ENCODE measurements at places on chromosomes 4 and X.

GRCh38 chrX:66654411-66654810 is 15.5 kb upstream of the EDA2R start:
- no peak for DNase-seq

DNA sequence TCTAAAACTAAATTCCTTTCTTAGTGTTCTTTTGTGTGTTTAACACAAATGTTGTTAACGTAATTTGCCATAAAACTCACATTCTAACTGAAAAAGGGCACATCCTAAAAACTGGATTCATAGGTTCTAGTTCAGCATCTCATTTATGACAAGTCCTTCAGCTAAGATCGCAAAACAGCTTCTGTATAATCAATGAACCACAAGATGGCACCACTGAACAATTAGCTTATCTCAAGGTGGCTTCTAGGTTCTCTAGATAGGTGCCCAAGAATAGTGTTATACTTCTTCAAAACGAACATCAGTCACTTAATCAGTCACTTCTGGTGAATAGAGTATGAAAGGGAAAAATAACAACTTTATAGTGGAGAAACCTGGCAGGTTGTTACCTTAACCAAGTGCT is 54.3 kb downstream of the NRK start:
- DNase-seq, result no peak

- no peak for DNase-seq
Measured at GRCh38 chrX:148612431-148612830, 112.0 kb downstream of the AFF2 start.

DNA sequence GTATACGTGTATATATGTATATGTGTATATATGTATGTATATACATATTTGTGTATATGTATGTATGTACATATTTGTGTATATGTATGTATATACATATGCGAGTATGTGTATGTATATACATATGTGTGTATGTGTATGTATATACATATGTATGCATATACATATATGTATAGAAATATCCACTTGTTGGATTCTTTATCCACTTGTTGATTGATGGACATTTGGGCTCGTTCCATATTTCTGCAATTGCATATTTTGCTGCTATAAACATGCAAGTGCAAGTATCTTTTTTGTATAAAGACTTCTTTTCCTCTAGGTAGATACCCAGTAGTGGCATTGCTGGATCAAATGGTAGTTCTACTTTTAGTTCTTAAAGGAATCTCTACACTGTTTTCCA is 25.5 kb upstream of the NHSL2 start:
- no peak for DNase-seq

- DNase-seq, result no peak
Measured at GRCh38 chr4:185471235-185472102, at the start of gene CCDC110. TSS of gene CCDC110 (minus strand) at chr4:185471733. CDS start at chr4:185471683, 50 bp downstream.

DNA sequence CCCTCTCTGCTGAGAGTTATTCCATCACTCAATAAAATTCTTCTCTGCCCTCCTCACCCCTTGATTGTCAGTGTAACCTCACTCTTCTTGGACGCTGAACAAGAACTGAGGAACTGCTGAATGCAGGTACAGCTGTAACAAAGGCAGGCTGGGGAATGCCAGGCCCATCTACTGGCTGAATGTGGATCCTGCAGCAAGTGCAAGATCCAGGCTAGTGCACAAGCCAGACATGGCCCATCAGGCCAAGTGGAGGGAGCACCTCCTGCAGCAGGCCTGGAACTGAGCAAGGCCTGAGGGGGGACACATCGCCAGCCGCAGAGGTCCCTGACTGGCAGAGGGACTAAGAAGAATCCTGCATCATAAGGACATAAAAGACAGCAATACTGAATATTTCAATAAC is 411.8 kb upstream of the PCDH10 start:
- no peak for DNase-seq

DNA sequence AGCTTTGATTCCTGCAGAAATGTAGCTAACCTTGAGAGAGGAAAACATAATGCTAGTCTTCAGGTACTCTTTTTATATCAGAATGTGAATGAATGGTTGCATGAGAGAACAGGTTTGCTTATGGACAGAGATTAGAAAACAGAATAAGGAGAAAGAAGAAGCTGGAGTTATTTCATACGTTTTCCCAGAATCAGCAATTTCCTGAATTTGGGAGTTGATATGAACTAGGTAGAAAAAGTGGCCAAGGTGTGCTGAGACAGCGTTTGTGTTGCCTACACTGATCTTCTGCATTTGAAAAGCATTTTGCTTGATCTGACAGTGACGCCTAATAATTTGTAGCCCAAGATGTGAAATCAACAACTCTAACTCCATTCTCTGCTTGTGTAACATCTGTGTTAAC is 12.5 kb downstream of the GABRB1 start:
- no peak for DNase-seq

DNA sequence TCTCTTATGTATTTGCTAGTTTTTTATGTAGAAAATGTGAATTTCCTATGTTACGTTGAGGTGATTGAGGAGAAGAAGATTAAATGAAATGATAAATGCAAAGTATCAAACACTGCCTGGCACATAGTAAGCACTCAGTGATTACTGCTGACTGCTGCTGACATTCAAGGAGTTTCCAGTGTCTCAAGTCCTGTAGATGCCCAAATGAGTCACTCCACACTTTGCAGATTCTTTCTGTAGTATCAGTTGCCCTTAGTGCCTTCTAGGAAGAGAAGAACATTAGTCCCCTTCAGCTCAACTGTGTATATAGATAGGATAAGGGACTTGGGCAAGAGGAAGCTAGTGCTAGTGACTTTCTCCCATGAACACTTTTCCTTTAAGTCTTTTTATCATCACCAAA is 240.5 kb upstream of the TEX13A start:
- no peak for DNase-seq

GRCh38 chrX:38726612-38727011 is 74.6 kb upstream of the MID1IP1 start:
- no peak for DNase-seq

DNA sequence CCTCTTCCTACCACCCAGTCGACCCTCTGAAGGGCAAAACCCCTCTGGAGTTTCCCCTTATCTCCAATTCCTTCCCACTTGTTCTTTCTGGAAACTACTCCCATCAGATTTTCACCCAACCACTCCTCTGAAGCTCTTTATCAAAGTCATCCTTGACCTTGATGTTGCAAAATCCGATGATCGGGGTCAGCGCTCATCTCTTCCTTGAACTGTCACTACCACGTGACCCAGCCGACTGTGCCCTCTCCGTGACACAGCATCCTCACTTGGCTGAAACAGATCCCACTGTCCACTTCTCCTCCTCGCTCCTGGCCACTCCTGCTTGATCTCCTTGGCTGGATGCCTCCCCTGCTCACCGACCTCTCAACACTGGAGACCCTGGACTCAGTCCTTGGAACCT is 1.1 kb downstream of the CFAP99 start:
- DNase-seq, result no peak

- no peak for DNase-seq
Measured at GRCh38 chr4:159966746-159967145, 863.9 kb downstream of the RAPGEF2 start.

DNA sequence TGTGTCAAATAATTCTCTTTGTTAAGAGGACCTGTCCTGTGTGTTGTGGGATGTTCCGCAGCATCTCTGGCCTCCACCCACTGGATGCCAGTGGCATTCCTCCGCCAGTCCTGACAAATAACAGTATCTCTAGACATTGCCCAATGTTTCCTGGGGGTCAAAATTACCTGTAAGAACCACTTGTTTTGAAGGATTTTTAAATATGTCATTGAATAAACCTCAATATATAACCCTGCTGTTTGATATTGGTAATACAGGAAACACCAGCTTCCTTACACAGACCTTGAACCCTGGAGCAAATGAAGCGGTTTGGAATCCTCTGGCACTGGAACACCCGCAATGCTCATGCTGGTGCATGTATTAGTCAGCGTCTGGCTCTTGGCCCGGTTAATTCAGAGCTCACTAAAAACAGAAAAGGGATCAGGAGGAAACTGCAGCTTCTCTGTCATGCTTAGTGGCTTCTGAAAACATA is 101.3 kb downstream of the TBL1X start:
- no peak for DNase-seq

DNA sequence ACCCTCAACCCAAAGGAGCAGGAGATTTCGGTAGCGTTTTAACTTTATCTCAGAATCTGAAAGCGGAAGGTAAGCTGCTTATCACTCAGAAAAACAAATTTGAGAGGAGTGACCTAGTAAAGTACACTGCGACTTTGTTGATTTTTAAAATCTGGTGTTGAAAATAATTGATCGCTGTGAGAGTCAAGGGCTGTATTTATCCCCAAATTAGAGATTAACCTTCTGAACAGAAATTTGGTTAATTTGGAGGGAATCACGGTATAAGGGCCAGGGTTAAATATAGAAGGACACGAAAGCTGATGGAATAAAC is 212 bp downstream of the CLCN4 start:
- DNase-seq, result no peak
